Ureter (tissue), 1 donor: ENCODE measurements at places on chromosomes 13 and 19. TPM values are rescaled to one million over a fixed set of nuclear protein-coding genes. Genes with fewer than 3 reads are reported as not detected.

The IQCN gene
- total RNA-seq, result 5.9 TPM

GRCh38 chr19:18674616-18675015 is 8.9 kb upstream of the CRTC1 start:
- DNase-seq, result no peak

The APC2 gene
- 0.26 TPM for total RNA-seq

GRCh38 chr13:37263871-37264270 is 158.4 kb upstream of the CSNK1A1L start:
- no peak for DNase-seq

GRCh38 chr19:50238043-50238442 is 34.6 kb downstream of the MYH14 start:
- DNase-seq, result no peak

The TMPRSS9 gene
- not detected for total RNA-seq

The NLRP5 gene
- not detected for total RNA-seq

The CELF5 gene
- total RNA-seq, result 0.62 TPM

The HOMER3 gene
- 23.2 TPM for total RNA-seq

DNA sequence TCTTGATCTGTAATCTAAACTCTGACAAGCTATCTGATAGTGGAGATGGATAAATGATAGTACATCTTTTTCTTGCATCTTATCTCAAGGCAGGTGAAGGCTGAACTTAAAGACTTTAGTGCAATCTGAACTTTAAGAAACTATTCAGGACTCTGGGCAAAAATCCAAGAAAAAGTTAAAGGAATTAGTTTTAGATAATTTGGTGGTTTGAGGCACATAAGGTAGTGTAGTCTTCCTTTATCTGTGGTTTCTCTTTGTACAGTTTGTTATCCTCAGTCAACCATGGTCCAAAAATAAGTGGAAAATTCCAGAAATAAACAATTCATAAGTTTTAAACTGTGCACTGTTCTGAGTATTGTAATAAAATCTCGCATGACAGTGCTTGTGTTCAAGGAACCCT is 172.9 kb downstream of the UGGT2 start:
- no peak for DNase-seq

- DNase-seq, result no peak
Observed at GRCh38 chr13:106493533-106494220, 41.8 kb downstream of the EFNB2 start.

The SIX5 gene
- 18.1 TPM for total RNA-seq

GRCh38 chr19:34364830-34365462 is at the start of gene GPI:
GPI (plus strand) TSS chr19:34365196; CDS start chr19:34365267, 71 bp downstream.
- DNase-seq, result peak; percentile 65

The ELSPBP1 gene
- total RNA-seq, result not detected

- DNase-seq, result no peak
Observed at GRCh38 chr13:72700509-72700908, 26.9 kb downstream of the MZT1 start.

DNA sequence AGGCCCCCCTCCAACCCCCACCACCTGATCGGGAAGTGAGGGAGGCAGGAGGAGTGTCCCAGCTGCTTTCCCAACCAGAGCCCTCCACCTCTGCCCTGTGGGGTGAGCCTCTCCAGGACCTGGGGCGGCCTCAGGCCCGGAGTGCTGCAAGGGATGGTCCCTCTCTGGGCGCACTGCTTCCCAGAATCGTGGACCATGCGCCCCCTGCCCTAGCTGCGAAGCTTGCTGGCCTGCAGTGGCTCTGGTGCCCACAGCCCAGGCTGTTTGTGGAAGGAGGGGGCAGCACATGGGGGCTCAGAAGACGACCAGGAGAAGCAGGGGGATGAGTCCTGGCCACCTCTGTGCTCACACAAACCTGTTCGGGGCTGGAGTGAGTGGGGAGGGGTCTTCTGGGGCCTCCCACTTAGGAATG is 33.6 kb downstream of the CEBPG start:
- no peak for DNase-seq

The NCCRP1 gene
- 18.4 TPM for total RNA-seq

DNA sequence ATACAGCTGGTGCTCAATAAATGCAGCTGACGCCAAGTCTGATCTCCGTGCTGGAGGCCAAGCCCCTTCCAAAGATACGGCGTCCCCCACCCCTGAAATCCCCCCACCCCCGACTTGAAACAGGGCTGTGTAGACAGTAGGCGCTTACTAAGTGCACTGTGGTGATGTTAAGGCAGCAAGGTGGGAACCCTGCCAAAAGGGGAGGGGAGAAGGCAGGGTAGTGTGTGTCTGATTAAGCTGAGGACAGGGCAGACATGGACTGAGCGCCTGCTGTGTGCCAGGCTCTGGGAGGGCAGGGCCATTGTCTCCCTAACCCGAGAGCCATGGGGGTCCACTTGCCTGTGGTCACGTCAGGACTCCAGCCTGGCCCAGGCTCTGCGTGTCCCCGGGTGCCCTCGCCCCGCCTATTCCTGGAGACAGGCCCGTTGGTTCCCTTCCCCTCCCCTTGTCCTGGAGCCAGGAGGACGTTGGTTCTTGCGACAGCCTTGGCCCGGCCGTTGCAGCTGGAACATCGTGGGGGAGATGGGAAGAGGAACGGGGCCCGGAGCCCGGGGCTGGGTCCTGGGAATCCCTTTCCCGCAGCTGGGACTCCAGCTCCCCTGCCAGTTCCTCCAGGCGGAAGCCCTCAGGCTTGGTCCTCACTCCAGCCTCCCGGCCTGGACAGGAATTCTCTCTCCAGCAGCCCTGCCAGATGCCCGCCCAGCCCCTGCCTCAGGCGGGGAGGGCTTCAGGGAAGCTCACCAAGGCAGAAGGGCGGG is 1.7 kb upstream of the ELANE start:
- peak; percentile 91 for DNase-seq
